G401 (cell line): ENCODE measurements at places on chromosomes 5 and 9.

GRCh38 chr9:93224591-93224990 lies 40.7 kb downstream of the WNK2 start:
- DNase-seq, result no peak

- no peak for DNase-seq
Measured at GRCh38 chr5:122093415-122094180, 15.5 kb upstream of the LOX start.

DNA sequence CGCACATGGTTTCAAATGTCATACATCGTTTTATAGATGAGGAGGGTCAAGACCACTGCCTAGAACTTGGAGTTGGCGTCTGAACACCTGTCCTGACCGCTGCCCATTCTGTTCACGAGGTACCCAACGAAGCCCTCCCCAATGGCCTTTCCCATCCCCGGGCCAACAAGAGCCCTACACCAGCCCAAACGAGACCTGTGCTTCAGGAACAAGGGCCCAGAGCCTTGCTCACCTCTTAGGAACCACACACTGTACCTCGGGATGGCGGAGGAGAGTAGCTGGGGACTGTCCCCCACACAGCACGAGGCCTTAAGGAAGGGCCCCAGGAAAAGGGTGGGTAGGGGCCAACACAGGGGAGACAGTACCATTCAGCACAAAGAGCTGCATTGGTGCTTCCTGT lies 3.0 kb downstream of the SURF6 start:
- no peak for DNase-seq

- no peak for DNase-seq
Measured at GRCh38 chr5:173583346-173583745, 33.1 kb downstream of the BOD1 start.

DNA sequence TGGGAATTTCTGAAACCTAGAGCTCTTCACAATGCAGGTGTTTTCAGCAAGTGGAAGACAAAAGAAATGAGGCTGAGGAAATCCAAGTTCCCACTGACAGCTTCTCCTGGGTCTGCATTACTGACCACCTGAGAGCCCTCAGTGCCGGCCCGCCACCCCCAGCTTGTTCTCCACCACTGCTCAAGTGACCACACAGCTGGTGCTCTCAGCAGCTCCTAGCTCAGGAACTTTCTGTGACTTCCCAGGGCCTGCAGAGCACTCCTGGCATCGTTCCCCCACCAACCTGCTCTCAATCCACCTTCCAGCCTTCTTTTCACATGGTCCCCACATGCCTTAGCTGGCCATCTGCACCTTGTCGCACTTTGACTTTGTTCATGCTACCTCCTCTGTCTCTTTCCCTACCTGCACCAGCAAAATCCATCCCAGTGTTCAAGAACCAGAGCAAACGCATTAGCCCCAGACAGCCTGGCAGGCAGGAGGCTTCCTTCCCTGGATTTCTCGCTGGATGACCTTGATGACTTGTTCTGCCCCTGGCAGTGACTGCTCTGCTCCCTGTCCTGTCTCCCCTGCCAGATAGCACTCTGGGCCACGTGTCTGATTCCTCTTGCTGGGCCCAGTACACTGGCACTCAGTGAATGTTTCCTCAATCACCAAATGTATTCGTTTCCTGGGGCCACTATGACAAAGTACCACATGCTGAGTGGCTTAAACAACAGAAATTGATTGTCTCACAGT lies 35.1 kb upstream of the NANS start:
- no peak for DNase-seq

DNA sequence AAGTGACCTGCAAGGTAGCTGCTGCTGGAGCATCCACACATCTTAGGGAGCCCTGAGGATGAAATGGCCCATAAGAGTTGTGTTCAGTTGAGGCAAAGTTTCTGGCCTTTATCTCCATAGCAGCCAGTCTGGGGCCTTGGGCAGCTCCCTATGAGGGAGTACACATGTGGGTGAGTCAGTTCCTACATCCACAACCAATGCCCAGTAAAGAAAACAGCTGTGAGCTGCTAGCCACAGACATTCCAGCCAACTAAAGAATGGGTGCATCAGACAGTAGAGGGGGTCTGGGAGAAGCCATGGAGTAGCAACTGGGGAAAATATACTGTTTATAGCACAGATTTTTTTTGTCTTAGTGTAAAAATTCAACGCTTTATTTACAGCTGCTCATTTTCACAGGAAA lies 720.7 kb downstream of the TLE1 start:
- DNase-seq, result no peak
